ENCODE measurements at places on chromosomes 1 and 21.
A peak's percentile ranks its signal among the peaks of the same experiment; 100 is the strongest.

DNA sequence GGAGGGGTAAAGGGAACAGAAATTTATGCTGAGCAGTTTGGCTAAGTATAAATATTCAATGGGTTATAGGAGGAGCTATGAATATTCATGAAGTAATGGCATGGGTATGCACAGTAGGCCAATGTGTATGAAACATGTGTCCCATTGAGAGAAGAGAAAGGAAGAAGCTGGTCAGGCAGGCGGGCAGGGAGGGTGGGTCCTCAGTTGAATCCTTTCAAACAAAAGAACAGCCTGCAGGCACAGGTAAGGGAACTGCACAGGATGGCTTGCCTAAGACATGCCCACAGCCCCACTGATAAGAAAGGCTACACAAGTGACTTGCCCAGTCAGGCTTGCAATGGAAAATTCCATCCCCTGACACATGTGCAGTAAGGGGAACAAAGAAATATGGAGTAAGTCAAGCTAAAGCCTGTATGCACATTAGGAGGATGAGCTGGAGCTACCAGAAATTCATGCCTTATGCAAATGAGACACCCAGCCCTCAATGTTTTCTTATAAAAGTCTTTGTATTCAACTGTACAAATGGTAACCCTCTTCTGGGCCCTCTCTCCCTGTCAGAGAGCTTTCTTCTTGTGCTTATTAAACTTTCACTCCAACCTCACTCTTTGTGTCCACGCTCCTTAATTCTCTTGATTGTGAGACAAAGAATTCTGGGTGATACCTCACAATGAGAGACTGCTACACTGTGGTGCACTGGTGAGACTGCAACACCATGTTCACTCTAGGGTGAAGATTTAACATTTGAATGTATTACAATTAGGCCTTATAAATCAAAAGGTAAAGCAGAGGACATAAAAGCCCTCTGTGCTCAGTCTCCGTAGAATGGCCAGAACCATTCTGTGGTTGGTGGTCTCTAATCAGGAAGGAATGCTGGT lies 96.5 kb downstream of the ATP1B1 start:
- no peak for DNase-seq

- peak; percentile 64 for DNase-seq
These were observed 414 bp downstream of the GPR153 start for GRCh38 chr1:6260433-6260934.

DNA sequence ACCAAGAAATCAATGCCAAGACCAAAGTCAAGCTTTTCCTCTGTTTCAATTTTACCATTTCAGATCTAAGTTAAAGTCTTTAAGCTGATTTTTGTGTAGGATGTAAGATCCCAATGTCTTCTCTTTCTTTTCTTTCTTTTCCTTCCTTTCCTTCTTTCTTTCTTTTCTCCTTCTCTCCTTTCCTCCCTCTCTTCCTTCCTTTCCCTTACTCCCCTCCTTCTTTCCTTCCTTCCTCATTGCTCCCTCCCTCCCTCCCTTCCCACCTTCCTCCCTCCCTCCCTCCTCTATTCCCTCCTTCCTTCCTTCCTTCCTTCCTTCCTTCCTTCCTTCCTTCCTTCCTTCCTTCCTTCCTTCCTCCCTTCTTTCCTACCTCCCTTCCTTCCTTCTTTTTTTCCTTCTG lies 197.5 kb downstream of the KCNT2 start:
- no peak for DNase-seq

GRCh38 chr1:29812408-29813135 lies 576.2 kb downstream of the PTPRU start:
- DNase-seq: no peak

- peak; percentile 90 for DNase-seq
These were observed 27.5 kb upstream of the EPB41 start for GRCh38 chr1:28886731-28887418.

DNA sequence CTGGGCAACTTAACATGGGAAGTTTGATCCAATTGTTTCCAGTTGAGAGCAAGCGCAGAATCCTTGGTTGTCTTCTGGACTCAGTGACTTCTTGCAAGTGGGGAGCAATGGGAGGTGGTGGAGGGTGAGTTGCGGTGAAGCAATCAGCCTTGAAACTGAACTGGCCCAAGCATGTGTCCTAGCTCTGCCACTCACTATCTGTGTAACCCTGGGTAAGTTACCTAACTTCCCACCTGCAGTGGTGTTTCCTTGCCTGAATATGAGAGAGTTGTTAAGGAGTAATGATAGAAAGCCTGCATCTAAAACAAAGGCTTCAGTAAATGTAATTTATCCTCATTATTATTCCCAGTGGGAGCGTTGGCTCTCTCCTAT lies 132.5 kb upstream of the NFIA start:
- DNase-seq: no peak

GRCh38 chr1:200215350-200215749 lies 187.8 kb downstream of the NR5A2 start:
- no peak for DNase-seq

DNA sequence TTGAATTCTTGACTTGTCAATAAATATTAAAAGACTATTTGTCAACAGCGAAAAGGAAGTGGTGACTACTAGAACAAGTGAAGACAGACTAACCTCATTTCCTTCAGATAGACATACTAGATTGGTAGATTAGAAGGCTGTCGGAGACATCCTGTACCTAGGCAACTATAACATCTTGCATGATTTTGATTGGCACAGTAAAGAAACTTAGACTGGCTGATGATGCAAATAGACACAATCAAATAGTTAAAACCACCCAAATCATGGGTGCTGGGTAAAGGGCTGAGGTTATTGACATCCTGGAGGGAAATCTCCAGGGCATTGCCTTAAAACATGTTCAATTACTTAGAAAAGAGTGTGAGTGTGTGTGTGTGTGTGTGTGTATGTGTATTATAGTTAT lies 85.9 kb upstream of the EDEM3 start:
- peak; percentile 10 for DNase-seq

DNA sequence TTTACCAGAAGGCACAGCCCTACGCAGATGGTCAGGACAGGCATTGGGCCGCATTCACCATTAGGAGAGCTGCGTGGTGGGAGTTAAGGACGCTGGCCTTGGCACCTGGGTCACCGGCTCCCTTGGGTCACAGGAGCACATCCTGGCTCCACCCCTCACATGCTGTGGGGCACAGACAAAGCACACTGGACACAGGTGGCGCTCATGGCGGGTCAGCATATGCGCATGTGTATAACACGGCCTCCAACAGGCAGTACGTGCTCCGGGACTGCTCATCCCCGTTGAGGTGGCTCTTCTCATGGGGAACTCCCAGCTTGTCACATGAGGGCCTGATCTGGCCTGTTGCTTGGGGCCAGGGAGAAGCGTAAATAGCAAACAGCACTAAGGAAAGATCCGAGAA lies 25.0 kb downstream of the PGBD5 start:
- DNase-seq: no peak

DNA sequence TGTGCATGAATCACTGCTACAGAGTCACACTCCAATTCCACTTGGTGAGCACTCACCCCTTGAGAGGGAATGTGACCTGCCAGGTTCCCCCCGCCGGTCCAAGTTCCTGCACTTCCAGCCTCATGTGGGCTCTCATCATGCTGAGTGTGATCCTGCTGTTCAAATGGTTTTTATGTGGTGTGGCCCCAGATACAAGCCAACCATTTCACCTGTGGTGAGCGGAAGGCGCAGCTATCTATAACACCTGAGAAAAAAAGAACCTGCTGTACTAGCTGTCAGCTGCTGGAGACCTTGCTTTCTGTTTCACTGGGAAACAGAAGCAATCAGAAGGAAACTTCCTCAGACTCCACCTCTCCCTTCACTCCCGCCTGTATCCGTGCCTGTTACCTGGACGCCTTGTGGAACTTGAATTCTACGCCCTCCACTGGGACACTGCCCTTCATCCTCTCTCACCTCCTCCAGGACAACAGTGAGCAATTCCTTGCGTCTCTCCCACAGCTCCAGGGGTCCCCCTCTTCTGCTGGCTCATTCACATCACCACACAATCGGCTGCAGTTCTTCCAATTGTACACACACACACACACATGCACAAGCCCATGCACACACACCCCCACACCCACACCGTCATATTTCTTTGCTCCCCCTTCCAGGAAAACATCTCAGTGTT lies 64.4 kb upstream of the RPL11 start:
- DNase-seq: no peak

- no peak for DNase-seq
These were observed 247.4 kb downstream of the KAZN start for GRCh38 chr1:14845851-14846250.

GRCh38 chr1:55444667-55445066 lies 229.5 kb upstream of the USP24 start:
- peak; percentile 3 for DNase-seq

DNA sequence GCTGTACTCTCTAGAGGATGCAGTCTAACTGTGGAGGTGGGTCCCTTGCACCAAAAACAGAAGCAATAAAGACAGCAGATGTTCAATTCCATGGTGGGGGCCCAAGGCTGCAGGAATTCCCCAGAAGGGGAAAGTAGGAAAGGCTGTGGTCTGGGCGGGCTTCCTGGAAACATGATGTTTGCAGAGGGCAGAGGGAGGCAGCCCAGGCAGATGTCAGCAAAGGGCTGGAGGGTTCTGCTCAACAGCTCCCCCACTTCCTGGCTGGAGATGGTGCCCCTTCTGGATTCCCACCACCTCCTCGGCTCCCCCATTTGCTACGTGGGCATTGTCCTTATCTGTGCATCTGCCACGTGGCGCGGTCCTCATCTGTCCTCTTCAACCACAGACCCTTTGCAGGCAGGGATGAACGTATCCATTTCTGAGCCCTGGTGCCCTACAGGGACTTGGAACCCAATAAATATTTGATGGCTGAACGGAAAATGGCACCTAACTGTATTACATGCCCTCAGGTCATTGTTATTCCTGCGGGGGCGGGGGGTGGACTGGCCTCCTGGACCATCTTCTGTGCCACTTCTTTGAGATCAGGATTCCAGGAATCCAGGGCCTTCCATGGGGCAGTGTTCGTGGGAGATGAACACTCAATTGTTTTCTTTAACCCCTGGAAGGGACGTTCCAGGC lies 8.4 kb upstream of the GUCA2B start:
- no peak for DNase-seq

- no peak for DNase-seq
These were observed 195.2 kb upstream of the HOOK1 start for GRCh38 chr1:59619557-59619956.

DNA sequence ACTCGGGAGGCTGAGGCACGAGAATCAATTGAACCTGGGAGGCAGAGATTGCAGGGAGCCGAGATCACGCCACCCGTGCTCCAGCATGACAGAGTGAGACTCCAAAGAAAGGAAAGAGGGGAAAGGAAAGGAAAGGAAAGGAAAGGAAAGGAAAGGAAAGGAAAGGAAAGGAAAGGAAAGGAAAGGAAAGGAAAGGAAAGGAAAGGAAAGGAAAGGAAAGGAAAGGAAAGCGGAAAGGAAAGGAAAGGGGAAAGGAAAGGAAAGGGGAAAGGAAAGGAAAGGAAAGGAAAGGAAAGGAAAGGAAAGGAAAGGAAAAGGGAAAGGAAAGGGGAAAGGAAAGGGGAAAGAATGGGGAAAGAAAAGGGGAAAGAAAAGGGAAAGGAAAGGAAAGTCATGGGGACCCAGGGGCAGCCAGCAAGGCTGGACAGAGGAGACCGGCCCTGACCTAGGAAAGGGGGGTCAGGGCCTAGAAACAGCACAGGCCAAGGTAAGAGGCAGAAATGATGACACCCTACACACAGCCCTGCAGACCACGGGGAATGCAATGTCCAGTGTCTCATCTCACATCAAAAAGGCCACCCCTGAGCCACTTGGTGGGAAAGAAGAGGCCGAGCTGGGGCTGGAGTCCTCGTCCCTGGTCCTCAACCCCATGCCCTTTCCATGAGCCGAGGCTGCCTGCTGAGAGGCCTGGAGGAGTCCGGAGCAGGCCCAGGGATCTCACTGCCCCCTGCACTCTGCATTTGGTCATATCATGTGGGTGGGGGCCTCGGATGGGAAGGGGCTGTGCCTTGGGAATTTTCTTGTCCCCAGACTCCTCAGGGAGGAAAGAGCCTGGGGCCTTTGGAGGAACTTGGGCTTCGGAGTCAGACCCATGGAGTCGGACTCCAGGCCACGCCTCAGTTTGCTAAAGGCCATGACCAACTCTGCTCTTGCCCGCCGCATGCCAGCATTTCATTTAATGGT lies 18.8 kb upstream of the LAPTM5 start:
- DNase-seq: no peak

DNA sequence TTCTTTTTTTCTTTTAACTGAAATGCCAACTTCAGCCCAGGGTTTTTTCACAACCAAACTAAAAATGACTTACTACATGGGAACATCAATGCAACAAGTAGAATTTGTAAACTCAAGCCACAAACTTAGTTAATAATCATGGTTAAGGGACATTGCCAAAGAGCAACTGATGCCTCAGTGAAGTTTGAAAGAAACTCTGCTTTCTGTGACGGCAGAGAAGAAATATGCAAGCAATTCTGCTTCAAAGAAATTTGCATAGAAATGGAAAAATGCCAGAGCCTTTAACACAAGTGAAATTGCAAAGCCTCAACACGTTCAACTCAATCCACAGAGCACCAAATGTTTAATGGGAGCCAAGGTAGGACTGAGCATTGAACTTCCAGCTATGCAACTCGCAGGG lies 5.0 kb upstream of the CHD5 start:
- DNase-seq: no peak

DNA sequence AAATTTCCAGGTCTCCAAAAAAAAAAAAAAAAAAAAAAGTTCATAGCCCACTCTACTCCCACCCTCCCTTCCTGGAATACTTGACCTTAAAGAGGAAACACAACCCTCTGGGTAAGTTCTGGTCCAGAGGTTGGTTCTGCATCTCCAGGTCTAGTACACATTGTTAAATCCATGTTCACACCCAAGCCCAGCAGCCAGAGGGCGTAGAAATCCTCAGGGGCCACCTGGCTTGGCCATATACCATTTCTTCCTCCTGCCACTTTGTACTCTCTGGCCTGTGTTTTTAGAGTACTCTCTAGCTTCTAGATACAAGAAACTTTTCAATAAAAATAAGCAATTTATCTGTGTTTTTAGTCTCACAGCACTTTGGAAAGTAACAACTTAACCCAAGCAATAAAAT lies 89.3 kb downstream of the PHTF1 start:
- DNase-seq: no peak

GRCh38 chr1:162578071-162578700 lies 16.7 kb downstream of the UAP1 start:
- no peak for DNase-seq

- DNase-seq: peak; percentile 88
These were observed 37.9 kb upstream of the RHOU start for GRCh38 chr1:228697207-228698016.

DNA sequence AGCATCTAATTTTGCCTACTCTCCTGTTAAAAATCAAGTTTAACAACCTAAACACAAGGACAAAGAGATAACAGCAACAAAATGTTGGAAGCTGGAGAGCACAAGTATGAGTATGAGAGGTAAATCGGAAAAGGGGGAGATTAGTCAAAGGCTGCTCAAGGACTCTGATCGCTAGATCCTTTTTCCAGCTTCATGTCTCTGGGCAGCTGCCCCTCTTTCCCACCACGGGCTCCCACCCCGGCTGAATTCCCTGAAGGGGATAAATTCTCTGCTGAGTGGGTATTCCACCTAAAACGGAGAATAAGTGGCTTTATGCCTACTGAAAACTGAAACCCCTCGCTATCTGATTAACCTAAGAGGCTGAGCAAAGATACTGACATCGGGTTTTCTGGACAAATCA lies 696 bp upstream of the CTBS start:
- DNase-seq: no peak
